ENCODE measurements at places on chromosomes 7 and 10.

DNA sequence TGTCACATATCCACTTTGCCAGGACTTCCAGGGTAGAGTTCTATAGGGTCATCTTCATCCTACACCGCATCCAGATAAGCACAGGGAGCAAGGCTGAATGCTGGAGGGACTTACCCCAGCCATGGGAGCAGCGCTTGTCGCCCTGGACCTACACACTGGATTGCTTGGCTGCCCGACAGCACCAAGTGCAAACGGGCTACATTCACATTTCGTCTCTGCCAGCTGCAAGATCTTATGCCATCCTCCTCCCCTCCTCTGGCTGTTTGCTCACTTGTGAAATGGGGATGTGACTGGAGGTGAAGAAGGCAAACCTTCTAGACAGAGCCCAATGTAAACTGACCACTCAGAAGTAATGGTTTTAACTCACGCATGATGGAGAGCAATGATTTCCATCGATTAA, 1.0 kb downstream of the DDC start:
- no peak for DNase-seq

DNA sequence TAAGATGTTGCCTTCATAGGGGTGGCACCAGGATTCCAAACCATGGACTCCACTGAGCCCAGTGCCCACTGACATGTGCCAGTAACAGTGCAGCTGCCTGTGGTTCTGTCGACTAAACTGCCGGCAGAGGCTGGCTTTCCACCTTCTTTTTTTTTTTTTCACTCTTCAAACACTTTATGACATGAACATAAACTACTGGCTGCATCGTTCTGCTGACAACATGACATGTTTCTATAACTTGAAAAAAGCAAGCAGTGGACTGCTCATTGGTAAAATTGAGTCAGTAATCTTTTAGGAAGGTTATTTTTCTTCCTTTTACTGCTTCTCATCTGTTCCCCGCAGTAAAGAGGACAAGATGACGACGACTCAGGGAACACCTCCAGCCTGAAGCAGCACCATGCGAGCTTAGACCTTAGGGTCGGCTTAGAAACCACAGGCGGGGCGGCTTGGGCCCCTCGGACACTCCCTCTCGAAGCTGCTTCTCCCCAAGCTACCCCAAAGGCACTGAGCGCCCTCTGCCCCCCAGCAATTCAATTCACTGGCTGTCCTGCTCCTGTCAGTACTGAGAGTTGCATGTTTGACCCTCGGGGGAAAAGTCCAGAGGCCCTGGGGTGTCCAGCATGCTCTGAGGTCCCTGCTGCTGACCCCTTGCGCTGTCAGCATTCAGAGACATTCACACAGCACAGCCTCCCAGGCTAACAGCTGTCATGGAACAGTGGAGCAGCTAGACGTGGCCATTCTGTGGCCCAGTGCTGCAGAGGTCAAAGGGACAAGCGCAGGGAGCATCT, 112.5 kb downstream of the EGFR start:
- no peak for DNase-seq

DNA sequence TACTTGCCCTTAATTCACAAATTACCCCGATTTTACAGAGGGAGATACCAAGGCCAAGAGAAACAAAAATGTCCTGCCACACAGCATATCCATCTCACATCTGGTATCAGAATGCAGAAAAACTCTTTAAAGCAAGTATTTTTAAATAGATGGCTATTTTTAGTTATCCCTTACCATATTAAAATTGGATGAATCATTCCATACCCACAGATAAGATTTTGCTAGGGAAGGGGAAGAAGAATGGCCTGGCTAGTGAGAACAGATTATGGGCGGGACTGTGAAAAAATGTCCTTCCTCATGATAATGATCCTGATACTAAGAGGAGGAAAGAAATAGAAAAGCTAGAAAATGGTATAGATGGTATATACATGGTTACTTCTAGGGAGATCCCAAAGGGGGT, 80.6 kb upstream of the GATAD1 start:
- DNase-seq: no peak

DNA sequence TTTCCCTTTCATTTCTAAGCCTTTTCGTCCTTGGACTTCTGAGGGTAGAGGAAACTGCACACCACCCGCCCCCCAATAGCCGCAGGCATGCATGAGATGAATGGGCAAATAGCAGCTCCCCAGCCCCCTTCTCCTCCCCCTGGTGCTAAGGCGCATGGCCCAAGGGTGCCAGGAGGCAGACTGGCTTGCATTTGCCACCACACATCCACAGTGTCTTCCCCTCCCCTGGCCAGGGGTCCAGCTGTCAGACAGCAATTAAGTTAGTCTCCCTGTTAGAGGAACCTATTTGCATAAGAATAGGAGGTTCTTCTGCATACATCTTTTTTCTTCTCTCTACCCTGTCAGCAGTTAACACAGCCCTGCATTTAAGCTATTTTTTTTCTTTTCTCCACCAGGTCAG, 20.2 kb downstream of the TOMM7 start:
- no peak for DNase-seq

GRCh38 chr10:132752378-132752777, 33.6 kb downstream of the NKX6-2 start:
- no peak for DNase-seq

DNA sequence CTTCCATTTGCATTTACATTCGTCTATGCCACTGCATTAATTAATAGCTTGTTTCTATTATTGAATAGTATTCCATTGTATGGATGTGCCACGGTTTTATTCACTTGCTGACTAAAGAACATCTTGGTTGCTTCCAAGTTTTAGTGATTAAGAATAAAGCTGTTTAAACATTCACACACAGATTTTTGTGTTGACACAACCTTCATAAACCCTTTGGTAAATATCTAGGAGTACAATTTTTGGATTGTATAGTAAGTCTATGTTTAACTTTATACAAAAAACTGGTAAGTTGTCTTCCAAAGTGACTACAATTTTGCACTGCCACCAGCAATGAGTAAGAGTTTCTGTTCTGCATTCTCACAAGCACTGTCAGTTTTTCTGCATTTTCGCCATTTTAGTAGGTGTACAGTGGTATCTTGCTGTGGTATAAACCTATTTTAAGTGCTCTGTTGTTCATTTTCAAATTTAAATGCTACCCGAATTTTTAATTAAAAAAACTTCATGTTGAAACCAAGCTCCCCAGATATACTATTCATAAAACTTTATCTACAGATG, 121.4 kb downstream of the RNF133 start:
- DNase-seq: no peak

DNA sequence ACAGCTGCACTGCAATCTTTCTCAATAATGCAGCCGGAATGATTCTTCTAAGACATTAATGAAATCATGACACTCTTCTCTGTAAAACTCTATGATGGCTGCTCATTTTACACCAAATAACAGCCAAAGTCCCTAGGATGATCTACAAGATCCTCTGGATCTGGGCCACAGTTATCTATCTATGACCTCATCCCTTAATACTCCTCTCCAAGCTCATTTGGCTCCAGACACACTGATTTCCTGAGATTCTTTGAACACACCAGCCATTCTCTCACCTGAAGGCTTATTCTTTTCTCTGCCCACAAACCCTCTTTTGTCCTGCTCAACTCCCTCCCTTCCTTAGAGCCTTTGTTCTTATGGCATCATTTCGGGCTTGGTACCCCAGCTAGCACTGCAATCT, 577.4 kb upstream of the ANKRD30A start:
- DNase-seq: no peak
